ENCODE measurements at places on chromosomes 6 and 20.

DNA sequence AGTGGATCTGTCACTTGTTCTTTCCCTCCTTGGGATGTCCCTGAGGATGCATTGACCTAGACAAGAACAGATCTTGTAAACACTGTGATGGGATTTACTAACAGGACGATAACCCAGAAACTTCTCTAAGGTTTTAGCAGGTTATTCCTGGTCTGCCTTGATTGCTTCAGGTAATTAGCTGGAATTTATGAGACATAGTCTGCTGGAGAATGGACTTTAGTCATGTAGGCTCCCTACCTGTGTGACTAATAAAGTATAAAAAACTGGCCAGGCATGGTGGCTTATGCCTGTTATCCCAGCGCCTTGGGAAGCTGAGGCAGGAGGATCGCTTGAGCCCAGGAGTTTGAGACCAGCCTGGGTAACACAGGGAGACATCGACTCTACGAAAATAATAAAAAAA is 96.1 kb downstream of the PAK5 start:
- no peak for DNase-seq

DNA sequence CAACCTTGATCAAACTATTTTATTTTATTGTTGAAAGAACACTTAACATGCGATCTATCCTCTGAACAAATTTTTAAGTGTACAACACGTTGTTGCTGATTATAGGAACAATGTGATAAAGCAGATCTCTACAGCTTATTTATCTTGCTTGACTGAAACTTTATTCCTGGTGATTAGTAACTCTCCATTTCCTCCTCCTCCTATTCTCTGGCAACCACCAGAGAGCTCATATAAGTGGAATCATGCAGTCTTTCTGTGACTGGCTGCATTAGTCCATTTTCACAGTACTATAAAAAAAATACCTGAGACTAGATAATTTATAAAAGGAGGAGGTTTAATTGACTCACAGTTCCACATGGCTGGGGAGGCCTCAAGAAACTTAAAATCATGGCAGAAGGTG is 218.1 kb downstream of the LRFN2 start:
- DNase-seq, result no peak

DNA sequence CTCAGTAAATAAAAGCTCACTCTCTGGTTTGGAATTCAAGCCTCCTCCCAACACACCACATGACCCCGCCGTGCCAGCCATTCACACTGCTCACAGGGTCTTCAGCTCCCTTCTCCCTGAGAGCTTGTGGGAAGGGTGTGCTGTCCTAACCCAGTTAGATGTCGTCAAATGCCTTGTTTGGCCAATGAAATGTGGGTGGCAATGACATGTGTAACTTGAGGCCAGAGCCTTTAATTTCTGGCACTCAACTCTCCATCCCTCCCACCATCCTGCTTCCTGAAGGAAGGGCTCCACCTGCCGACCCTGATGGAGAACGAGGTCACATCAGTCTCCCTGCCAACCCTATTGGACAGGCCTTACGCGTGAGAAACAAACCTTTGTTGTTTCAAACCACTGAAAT is 224.5 kb upstream of the AGPAT4 start:
- DNase-seq, result peak; percentile 75

DNA sequence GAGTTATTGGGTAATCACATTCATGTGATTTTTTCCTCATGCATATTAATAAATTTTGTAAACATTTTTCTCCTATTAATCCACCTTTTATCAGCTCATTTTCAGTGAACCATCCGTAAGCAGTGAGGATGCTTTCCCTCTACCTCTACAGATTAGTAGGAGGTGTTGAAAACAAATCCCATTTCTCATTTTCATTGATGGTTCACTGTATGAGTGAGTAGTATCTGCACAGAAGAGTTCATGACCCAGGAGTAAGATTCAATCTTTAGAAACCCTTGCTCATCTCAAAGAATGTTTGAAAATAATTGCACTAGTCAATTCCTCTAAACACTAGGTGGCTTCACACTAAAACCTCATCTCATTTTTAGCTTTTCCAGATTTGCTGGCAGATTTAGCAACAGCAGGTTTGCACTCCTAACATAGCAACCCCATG is 440.0 kb downstream of the HAO1 start:
- no peak for DNase-seq

DNA sequence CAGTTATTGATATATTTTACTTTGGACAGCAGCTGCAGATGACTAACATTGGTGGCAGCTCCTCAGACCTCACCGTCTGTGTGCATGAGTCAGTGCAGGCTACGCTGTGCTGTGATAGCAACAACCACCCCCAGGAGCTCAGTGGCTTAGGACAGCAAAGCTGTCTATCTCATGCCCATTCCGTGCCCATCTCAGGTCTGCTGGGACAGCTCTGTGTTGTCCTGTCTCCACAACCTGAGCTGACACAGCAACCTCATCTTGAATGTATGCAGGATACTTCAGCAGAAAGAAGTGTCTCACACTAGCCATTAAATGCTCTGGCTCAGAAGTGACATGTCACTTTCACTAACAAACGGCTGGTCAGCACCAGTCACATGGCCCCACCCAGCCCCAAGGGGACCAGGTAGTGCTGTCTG is 47.7 kb downstream of the BANF2 start:
- DNase-seq, result no peak

DNA sequence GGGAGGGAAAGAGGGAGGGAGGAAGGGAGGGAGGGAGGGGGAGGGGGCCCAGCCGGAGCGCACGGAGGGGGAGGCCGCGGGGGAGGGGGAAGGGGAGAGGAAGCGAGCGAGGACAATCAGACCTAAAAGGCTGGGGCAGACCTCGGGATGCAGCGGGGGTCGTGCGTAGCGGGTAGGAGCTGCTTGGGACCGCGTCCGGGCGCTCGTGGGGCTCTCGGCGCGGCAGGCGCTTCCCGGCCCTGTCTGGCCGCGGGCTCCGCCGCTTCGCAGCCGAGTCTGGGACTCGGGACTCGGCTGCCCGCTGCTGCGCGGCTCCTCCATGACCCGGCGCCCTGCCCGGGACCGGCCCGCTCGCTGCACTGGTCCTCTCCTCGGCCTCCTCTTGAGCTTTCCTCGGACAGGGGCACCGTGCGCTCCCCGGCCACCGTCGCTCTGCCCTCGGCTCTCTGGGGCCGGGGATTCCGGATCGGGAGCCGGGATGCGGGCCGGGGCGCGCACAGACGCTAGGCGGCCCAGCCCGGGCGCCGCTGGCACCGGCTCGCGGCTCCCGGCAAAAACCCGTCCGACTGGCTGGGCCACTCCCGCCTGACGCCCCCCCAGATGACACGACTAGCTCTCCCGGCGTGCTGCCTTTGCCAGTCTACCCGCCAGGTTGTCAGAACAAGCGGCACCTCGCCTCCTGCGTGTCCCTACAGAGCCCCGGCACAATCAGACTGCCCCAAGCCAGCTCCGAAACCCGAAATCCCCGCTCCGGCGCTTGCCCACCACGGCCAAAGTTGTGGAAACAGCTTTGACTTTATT is 2.2 kb downstream of the TFAP2A start:
- DNase-seq, result no peak

DNA sequence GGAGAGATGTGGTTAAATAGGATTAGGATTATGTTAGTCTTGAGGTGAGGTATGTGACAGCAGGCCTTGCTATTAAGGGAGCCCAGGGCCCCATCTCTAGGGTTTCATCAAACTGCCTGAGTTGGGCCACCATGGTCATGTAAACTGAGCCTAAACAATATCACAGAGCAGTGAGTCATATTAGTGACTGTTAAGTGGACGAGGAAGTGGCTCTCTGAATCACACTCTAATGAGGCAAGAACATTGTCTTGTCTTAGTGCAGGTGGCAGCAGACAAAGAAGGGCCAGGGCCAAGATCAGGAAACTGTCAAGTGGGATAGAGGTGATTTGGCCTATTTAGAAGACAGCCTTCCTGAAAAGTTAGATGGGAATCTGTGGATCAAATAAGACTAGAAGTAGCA is 23.1 kb downstream of the ENPP3 start:
- no peak for DNase-seq

DNA sequence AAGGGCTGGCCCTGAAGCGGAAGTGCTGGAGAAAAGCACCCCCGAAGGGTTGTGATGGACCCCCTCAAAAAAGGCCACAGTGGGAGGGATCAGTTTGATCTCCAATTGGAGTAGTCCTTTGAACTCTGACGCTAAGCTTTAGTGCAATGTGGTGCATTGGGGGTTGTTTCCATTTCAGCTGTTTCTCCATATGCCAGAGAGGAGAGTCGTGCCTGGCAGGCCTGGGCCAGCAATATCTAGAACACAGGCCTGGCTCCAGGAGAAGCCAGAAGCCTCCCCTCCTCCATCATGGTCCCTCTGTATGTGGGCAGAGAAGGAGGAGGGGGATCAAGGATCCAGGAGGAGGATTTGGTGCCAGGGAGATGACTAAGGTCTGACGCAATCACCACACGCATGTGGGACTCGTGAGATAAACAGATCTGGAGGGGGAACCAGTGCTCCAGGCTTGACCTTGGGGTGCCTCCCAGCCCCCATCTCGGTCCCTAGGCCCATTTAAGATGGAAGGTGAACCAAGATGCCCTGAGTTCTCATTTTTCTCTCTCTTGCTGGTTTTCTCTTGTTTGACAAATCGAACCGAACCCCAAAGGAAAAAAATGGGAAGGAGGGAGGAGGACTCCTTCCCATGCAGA is 517.4 kb upstream of the JARID2 start:
- DNase-seq, result no peak

- DNase-seq, result no peak
Observed at GRCh38 chr6:50714487-50715379, 1.4 kb downstream of the TFAP2D start.

- no peak for DNase-seq
Observed at GRCh38 chr20:32153771-32154170, 44.3 kb downstream of the TM9SF4 start.
